Foreskin fibroblast (primary cell): ENCODE measurements at places on chromosomes 7 and 10.

- DNase-seq, result peak; percentile 1
These were observed 83.4 kb upstream of the NUPR2 start for GRCh38 chr7:56199639-56200038.

GRCh38 chr7:66905689-66906088 lies 15.3 kb upstream of the TMEM248 start:
- no peak for DNase-seq

DNA sequence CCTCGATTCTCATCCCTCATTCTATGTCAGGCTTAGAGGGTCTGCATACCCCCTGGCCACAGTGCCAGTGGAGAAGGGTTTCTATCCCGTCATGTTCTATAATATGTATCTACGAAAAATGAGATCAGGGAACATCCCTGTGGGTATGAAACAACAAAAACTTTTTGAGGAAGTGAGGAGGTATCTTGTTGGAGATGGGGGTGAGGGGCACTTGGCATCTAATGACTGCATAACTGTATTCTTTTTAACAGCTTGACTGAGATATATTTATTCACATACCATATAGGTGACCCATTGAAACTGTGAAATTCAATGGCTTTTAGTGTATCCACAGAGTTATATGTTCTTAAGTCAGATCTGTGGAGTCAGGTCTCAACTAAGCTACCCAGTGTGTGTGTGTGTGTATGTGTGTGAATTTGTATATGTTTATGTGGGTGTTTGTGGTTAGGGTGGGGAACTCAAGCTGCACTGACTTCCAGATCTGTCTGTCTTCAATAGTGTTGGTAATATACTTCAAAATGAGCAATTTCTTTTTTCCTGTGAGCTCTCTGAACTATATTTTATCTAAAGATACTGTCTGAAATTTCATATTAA lies 528.9 kb downstream of the CNTNAP2 start:
- no peak for DNase-seq

DNA sequence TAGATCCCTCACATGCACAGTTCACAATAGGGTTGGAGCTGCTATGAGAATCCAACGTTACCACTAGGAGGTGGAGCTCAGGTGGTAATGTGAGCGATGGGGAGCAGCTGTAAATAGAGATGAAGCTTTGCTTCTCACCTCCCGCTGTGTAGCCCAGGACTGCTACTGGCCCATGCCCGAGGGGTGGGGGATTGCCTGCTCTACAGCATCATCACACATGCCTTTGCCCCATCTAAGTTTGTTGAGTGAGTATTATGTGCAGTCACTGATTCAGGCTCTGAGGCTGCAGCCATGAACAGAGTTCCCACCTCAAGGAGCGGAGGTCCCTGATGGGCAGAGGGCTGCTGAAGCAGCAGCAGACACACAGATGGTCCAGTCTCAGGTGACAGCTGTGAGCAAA lies 94.1 kb downstream of the CHST15 start:
- DNase-seq, result no peak

DNA sequence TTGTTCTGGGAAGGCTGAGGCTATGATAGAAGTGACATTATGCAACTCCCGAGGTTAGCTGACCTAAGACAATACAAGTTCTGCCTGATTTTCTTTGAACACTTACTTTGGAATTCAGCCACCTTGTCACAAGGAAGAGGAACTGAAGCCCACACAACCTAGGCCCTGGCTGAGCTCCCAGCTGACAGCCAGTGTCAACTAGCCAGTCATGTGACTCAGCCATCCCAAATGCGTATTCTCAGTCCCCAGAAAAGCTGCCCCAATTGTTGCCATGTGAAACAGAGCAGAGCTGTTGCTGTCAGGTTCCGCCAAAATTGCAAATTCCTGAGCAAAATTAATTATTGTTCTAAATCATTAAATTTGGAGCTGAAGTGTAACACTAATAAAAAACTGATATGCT lies 1010.0 kb downstream of the XPNPEP1 start:
- DNase-seq, result no peak

DNA sequence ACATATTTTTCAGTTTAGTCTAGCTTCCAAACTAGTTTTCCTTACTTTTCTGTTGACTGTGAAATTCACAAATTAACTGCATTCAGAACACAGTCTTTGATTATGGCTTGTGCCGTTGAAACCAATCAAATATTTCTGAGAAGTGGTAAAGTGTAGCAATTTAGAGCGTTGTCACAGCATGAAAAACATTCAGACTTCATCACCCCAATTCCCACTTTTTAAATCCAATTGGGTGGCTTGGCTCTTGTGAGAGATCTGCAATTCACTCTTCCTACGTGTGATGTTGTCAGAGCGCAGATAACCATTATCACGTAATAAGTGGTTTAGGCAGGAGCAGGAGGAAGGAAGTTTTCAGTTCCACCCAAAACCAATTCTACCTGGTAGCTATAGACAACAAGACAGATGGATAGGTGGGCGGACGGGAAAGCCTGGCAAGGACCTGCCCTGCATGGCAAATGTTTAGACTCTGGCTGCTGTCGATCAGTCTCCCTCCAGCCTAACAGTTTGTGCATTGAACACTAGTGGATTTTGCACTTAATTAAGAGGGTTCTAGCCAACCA lies 8.9 kb downstream of the COBL start:
- DNase-seq, result no peak

GRCh38 chr10:78306358-78306757 lies 272.7 kb downstream of the RPS24 start:
- DNase-seq, result no peak

GRCh38 chr10:598415-599170 lies 90.9 kb downstream of the DIP2C start:
- DNase-seq, result peak; percentile 90

DNA sequence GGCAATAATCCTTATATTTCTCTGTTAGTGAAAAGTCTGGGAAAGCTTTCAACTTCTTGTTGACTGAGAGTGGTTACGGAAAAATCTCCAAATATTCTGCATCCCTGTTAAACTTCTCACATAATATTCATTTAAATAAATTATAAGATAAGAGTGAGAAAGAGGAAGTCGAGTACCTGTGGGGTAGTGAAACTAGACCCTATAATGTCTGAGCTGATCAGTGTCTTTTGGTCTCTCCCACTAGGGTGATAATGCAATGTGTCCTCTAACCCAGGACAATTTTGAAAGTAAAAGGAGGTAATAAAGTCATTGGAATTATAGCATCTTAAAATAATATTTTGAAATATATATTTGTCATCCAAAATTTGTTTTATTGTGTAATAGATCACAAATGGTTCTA lies 2.1 kb upstream of the AGR3 start:
- DNase-seq, result no peak

DNA sequence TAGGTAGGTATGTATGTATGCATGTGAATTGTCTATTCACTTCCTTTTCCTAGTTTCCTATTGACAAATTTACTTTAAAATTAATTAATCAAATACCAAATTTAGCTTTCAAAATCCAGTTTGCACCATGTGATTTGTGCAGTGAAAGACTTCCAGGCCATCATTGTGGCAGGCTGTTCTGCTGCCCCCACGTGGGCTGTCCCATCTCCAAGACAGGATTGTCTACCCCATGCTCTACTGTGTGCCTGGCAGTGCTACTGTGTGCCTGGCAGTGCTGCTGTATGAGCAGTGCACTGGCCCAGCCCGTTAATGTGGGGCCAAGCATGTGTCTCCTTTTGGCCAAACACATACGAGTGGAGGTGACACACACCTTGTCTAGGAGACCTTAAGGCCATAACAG lies 374.8 kb downstream of the GFRA1 start:
- no peak for DNase-seq

GRCh38 chr7:50653126-50653864 lies 88.1 kb upstream of the DDC start:
- DNase-seq, result peak; percentile 90

GRCh38 chr7:95238252-95238943 lies 85.9 kb downstream of the PON1 start:
- DNase-seq, result peak; percentile 6

DNA sequence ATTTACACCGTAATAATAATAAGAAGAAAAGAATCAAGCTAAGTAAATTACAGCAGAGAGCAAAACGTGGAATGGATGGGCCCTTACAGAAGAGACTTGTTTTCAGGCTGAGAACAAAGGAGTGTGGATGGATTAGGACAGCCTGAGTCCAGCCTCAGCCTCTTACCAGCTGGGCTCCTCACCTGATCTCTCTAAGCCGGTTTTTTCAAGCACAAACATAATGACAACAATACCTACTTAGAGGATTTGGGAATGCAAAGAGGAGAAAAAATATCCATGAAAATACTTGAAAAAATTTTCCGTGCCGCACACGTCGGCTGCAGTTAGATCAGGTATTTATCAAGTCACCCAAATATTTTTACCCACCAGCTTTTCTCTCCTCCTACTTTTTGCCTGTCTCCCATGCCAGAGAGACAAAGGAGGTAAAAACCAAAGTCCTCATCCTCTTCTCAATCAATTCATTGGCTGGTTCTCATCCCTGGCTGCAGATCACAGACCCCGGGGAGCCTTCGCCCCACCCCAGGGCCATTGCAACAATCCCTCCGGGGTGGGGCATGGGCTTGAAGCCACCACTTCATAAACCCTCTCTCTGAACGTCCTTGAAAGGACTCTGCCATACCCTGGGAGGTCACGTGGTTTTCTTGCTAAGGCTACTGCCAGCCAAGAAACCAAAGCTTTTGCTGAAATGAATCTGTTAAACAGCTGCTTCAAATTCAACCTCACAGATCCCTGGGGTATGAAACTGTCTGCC lies 29.7 kb upstream of the GTF2I start:
- peak; percentile 35 for DNase-seq

DNA sequence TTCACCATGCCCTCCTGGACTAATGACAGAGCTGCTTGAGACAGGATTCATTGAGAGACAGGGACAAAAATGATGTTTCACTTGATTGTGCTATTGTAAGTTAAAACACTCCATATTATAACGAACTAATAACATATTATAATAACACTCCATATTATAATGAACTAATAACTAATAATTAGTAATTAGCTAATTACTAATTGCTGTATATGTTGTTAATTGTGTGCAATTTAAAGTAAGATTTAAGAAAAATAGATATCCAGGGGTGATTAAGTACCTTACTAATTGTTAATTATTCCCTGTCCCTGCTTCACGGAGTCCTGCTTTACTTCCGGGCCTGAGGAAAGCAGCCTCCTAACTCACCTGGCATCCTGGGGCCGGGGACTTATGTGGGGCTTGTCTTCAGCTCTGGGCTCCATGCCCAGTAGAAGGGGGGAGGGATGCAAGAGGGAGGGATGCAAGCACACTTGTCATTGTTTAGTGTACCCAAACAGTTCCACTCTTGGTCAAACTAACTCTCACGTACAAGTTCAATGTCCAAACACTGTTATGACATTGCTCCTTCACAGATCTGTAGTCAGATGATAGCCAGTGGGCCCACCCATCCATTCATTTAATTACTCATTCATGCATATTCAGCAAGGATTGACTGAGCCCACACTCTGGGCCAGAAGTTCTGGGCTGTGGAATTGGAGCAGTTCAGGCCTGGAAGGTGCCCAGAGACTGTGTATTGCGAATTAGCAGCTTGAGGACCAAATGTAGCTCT lies 53.8 kb downstream of the COL13A1 start:
- no peak for DNase-seq

DNA sequence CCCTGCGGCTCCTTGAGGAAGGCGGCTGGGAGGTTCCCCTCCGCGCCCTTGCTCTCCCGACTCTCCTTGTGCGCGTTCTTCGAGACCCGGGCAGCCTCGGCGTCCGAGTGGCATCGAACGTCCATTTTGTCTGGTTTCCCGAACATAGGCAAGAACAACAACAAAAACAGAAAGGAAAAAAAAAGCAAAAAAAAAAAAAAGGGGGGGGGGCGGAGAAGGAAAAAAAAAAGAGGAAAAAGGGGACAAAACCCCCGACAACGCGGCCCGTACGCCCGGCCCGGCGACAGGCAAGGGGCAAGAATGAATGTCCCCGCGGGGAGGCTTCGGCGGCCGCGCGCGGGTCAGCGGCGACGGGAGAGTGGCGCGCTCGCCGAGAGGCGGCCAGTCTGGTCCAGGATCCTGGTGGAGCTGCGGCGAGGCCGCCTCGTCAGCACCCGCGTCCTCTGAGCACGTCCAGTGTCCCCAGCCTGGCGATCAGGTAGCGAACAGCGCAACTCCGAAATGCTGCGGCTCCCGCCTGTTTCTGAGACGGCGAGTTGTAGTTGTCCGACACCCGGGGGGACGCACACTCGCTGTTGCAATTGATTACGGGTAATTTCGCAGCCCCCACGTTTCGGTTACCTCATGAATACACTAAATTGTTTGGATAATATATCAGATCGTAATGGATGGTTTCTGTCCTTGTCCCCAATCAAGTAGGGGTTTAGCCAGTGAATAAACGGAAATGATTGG lies at the start of gene VAX1:
TSS of gene VAX1 (minus strand) at position 360 of the 732 bp plus-strand sequence. CDS start at position 146, 214 bp downstream.
- no peak for DNase-seq

- DNase-seq, result peak; percentile 14
These were observed 72.3 kb upstream of the SRRM3 start for GRCh38 chr7:76129366-76129765.

DNA sequence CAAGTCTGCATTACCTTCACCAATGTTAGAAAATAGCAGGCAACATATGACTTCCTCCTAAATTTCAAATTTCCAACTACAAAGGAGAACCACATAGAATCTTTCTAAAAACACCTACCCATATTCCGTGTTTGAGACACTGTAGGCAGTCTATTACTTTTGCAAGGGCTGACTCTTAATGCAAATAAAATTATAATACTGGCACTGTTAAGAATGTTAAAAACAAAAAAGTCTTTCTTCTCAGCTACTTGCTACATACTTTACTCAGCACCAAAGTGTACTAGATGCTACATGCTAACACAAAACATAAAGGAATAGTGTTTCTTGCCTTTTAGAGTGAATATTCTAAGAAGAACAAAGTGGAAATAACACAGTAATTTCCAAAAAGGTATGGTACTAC lies 65.4 kb downstream of the SRPK2 start:
- DNase-seq, result no peak

DNA sequence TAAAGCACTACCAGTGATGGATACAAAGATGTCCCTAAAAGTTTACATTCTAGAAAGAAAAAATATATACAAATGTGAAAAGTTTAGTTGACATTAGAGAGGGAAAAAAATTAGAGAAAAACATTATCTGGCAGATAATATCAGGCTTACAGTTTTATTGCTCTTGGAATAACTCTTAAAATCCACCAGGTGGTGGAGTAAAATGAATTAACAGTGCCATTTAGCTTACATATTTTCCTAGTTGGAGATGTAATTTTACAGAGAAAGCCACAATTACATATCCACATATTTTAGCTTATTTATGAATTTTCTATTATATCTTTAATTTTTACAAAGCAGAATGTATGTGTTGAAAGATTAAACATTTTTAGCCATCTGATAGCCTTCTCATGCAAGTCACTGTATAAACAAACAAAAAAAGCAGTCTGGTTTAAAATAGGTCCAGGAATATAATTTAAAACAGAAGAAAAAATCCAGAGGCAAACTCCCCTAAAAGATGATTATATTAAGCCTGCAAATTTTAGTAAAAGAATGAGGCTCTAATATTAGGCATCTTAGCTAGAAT lies 6.5 kb downstream of the CABCOCO1 start:
- no peak for DNase-seq

- DNase-seq, result no peak
These were observed 24.5 kb upstream of the TTYH3 start for GRCh38 chr7:2607122-2607922.

- DNase-seq, result no peak
These were observed 119.6 kb downstream of the SORBS1 start for GRCh38 chr10:95441547-95441923.

GRCh38 chr7:106568680-106569499 lies 92.1 kb downstream of the CCDC71L start:
- peak; percentile 76 for DNase-seq

GRCh38 chr7:150778014-150778737 lies 22.0 kb downstream of the TMEM176B start:
- no peak for DNase-seq
